ENCODE measurements at places on chromosomes 13 and 19. TPM values are rescaled to one million over a fixed set of nuclear protein-coding genes. Genes with fewer than 3 reads are reported as not detected.

Gene LSR
- 202 TPM for total RNA-seq

Gene RAVER1
- 53.2 TPM for total RNA-seq

GRCh38 chr13:29165840-29166239 is 345.7 kb downstream of the MTUS2 start:
- H3K27ac ChIP-seq: no peak overlapping the region
- H3K36me3 ChIP-seq: no peaks in the 10 kb centered on the region
- no peaks in the 10 kb centered on the region for H3K27me3 ChIP-seq
- no peak overlapping the region for H3K4me3 ChIP-seq
- no peak for DNase-seq

GRCh38 chr19:2888731-2889224 is 11.9 kb upstream of the ZNF57 start:
- no peaks in the 10 kb centered on the region for H3K36me3 ChIP-seq
- no peak for DNase-seq
- H3K4me1 ChIP-seq: no peaks in the 10 kb centered on the region
- H3K27ac ChIP-seq: no peak overlapping the region

- H3K36me3 ChIP-seq: no peaks in the 10 kb centered on the region
- H3K4me3 ChIP-seq: no peak overlapping the region
- no peak overlapping the region for H3K27ac ChIP-seq
Observed at GRCh38 chr13:113658836-113659235, 838 bp upstream of the ATP4B start.

- H3K27me3 ChIP-seq: no peaks in the 10 kb centered on the region
- H3K27ac ChIP-seq: no peak overlapping the region
- H3K4me3 ChIP-seq: no peak overlapping the region
- H3K4me1 ChIP-seq: no peaks in the 10 kb centered on the region
Observed at GRCh38 chr13:110794209-110794608, 80.7 kb downstream of the ING1 start.

DNA sequence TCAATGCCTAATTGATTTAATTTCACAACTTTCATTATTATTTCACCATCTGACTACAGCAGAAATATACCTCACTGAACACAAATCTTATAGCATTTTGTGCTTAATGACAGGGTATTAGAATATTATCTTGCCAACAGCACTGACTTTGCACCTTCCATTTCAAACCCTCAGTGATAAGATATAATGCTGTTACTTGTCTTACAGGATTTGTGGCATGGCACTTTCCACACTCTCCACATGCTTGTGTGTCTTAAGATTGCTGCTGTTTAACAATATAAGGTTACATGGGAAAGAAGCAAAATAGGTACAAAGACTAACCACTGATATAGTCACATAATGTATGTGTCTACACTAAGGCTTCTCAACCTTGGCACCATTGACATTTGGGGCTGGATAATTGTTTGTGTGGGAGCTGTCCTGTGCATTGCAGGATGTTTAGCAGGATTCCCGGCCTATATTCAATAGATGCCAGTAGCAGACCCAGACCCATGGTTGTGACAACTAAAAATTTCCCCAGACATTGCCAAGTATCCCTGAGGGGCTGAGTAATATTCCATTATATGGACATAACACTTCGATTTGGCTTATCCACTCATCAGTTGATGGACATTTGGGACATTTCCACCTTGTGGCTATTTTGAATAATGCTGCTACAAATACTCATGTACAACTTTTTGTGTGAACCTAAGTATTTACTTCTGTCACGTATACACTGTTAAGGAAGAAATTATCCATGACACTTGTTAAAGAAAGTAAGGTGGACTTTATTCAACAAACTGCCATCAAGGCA is 5.7 kb upstream of the DIAPH3 start:
- H3K4me1 ChIP-seq: peaks cover 2% of the 10 kb centered on the region
- no peak overlapping the region for H3K27ac ChIP-seq
- H3K4me3 ChIP-seq: no peak overlapping the region
- no peaks in the 10 kb centered on the region for H3K36me3 ChIP-seq
- peaks cover 4% of the 10 kb centered on the region for H3K27me3 ChIP-seq
- no peak for DNase-seq

GRCh38 chr13:33487575-33488243 is 202.2 kb upstream of the STARD13 start:
- H3K27me3 ChIP-seq: no peaks in the 10 kb centered on the region
- no peak overlapping the region for H3K27ac ChIP-seq
- DNase-seq: no peak

DNA sequence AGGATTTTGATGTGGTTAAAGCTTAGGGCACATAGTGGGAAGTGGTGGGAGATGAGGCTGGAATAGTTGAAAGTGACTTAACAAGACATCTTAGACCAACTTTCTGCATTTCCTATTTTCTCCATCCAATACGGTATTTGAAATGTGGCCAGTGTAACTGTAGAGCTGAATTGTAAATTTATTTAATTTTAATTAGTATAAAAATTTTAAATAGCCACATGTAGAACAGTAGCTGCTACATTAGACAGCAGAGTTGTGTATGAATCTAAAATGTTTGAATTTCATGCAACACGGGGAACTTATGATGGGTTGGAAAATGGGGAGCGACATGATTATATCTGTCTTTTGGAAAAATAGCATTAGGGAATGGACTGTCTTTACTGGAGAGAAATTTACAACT is 7.1 kb upstream of the SCEL start:
- H3K27ac ChIP-seq: no peak overlapping the region
- no peaks in the 10 kb centered on the region for H3K27me3 ChIP-seq
- H3K4me1 ChIP-seq: no peaks in the 10 kb centered on the region
- no peak for DNase-seq
- H3K36me3 ChIP-seq: no peaks in the 10 kb centered on the region
- H3K4me3 ChIP-seq: no peak overlapping the region

- no peaks in the 10 kb centered on the region for H3K4me1 ChIP-seq
- no peak overlapping the region for H3K27ac ChIP-seq
- no peaks in the 10 kb centered on the region for H3K27me3 ChIP-seq
- H3K36me3 ChIP-seq: no peaks in the 10 kb centered on the region
- DNase-seq: no peak
Observed at GRCh38 chr13:67854990-67855389, 624.9 kb upstream of the PCDH9 start.

DNA sequence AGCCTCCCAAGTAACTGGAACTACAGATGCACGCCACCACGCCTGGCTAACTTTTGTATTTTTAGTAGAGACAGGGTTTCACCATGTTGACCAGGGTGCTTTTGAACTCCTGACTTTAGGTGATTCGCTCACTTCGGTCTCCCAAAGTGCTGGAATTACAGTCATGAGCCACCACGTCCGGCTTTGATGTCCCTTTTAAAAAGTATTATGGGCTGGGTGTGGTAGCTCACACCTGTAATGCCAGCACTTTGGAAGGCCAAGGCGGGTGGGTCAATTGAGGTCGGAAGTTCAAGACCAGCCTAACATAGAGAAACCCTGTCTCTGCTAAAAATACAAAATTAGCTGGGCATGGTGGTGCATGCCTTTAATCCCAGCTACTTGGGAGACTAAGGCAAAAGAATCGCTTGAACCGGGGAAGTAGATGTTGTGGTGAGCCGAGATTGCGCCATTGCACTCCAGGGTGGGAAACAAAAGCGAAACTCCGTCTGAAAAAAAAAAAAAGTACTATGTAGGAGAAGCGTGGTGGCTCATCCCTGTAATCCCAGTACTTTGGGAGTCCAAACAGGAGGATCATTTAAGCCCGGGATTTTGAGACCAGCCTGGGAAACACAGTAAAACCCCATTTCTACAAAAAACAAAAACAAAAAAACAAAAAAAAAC is 22.8 kb upstream of the ERVV-1 start:
- DNase-seq: no peak
- no peak overlapping the region for H3K27ac ChIP-seq
- H3K27me3 ChIP-seq: no peaks in the 10 kb centered on the region
- no peaks in the 10 kb centered on the region for H3K4me1 ChIP-seq
- peaks cover 2% of the 10 kb centered on the region for H3K36me3 ChIP-seq

GRCh38 chr19:8640402-8641004 is 10.1 kb downstream of the NFILZ start:
- no peak for DNase-seq
- H3K36me3 ChIP-seq: no peaks in the 10 kb centered on the region
- H3K4me3 ChIP-seq: no peak overlapping the region
- H3K27me3 ChIP-seq: no peaks in the 10 kb centered on the region
